ENCODE measurements at places on chromosomes 12 and 14.
A peak's percentile ranks its signal among the peaks of the same experiment; 100 is the strongest.

- DNase-seq = no peak
These were observed 14.1 kb downstream of the ABCD2 start for GRCh38 chr12:39605501-39605900.

DNA sequence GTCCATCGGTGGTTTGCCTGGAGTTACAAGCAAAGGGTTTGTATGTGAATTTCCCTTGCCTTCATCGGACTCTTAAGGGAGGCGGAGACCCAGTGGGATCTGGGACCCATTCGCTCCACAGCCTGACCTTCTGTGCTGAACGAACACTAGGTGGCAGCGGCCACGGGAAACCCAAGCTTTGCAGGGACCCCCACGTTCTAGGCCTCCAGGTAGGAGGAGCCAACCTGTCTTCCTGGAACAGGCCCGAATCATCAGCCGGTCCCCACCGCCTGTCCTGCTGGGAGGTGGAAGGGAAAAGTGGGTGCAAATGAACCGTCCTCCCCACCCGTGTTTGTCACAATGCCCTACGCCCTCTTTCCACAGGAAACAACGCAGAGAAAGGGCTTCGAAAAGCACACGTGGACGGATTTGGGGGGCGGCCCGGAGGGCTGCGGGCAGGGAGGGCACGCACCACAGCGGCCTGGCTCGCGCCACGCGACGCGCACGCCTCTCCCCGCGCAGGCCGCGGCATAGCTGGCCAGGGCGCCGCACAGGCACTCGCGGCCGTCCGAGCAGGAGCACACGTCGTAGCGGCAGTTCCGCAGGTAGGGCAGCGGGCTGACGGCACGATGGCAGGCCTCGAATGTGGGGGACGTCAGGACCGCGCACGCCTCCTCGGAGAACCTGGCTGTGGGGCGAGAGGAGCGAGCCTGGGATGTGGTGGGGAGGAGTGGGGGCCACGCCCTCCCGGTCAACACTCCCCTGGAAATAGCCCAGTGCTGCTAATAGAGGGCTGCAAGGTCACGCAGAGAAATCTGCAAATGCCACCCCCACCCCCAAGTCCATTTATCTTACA, 67.8 kb downstream of the VWF start:
- no peak for DNase-seq

GRCh38 chr12:110704750-110705149, 15.8 kb upstream of the HVCN1 start:
- no peak for DNase-seq

GRCh38 chr12:6546016-6546415, 9.8 kb downstream of the IFFO1 start:
- no peak for DNase-seq

DNA sequence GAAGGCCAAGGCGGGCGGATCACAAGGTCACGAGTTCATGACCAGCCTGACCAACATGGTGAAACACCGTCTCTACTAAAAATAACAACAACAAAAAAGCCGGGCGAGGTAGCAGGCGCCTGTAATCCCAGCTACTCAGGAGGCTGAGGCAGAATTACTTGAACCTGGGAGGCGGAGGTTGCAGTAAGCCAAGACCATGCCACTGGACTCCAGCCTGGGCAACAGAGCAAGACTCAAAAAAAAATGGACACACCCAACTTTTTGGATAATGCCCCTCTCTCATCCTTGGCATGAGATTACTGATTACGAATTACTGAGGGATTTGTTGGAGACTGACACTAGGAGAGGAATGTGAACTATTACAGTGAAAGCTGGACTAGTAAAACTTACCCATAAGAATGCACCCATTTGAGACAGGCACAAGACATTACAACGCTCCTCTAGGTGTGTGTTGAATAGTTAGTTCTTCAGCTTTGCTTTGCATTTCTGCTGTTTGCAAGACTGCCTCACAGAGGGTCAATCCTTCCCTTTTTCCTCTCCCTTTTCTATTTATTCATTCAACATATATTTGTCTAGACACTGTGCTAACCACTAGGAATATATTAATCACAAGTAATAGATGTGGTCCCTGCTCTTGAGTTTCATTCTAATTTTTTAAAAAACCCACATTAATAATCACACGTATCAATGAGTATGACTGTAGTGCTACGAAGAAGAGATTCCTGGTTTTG, 46.0 kb upstream of the OR5AU1 start:
- DNase-seq = peak; percentile 29

DNA sequence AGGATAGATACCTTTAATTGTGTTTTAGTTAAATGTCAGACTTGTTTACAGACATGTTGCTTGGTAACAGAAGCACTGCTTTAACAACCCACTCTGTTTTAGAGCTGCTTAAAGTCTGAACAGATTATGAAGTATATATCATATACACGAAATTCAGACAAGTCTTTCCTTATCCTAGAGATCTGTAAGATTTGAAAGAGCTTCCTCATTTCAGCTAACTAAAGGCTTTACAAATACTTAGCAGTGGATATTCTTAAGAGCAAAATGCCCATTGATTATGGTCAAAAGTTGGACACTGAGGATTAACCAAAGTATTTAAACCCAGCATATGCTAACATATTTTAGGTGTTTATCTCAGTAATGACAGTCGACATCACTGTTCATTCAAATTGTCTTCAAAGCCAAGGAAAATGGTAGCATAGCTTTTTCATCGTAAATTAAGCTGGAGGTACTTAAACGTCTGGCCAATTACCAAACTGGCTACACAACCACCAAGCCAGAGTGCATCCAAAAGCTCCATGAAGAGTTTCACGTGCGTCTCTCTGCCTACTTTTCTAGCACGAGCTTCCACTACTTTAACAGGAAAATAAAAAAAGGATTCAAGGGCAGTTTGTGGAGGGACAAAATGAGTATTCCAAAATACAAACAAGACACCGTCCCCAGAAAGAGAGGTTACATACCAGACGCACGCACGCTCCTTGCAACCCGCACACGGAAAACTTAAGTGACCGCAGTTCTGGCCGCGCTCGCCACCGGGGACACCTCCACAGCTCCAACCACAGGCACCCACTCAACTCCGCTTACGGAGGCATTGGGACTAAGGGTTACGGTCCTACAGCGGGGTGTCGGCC, 565 bp downstream of the CEP83 start:
- DNase-seq = peak; percentile 74

GRCh38 chr14:87628129-87628528, 364.9 kb downstream of the GALC start:
- peak; percentile 52 for DNase-seq

DNA sequence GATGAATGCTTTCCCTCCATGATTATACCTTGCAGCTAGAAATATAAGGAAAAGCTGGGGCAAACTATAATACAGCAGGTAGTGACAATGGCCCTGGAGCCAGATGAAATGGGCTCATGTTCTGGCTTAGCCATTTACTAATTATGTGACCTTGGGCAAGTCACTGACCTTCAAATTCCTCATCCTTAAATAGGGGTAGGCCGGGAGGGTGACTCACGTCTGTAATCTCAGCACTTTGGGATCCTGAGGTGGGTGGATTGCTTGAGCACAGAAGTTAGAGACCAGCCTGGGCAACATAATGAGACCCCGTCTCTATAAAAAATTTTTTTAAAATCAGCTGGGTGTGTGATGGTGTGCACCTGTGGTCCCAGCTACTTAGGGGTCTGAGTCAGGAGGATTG, 155.4 kb downstream of the C12orf75 start:
- DNase-seq = peak; percentile 44

- peak; percentile 60 for DNase-seq
These were observed 69.2 kb downstream of the NOVA1 start for GRCh38 chr14:26528415-26529182.

DNA sequence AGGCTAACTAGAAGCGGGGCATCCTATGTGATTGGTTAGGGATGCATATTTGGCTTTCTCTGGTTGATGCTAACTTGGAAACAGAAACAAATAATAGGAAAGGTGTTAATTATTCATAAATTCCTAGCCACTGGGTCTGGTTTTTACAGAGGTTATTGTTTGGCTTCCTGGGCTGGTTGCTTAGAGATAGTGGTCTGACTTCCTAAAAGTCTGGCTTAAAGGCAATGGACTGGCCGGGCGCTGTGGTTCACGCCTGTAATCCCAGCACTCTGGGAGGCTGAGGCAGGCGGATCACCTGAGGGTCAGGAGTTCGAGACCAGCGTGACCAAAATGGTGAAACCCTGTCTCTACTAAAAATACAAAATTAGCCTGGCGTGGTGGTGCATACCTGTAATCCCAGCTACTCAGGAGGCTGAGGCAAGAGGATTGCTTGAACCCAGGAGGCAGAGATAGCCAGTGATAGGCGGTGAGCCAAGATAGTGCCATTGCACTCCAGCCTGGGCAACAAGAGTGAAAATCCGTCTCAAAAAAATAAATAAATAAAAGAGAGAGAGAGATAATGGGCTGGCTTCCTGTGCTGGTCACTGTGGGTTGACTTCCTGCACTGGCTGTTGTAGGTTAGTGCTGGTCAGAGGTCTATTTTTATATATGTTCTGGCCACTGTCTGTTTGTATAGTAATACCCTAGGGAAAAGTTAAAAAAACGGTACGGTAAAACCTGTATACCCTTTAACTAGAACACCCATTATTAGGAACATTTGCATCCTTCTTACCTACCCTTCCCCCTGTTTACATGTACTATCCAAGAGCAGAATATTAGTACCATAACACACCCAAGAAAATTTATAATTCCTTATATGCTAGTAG, 24.1 kb downstream of the OR6S1 start:
- no peak for DNase-seq

GRCh38 chr12:132449565-132450417, 40.2 kb upstream of the FBRSL1 start:
- DNase-seq = no peak

DNA sequence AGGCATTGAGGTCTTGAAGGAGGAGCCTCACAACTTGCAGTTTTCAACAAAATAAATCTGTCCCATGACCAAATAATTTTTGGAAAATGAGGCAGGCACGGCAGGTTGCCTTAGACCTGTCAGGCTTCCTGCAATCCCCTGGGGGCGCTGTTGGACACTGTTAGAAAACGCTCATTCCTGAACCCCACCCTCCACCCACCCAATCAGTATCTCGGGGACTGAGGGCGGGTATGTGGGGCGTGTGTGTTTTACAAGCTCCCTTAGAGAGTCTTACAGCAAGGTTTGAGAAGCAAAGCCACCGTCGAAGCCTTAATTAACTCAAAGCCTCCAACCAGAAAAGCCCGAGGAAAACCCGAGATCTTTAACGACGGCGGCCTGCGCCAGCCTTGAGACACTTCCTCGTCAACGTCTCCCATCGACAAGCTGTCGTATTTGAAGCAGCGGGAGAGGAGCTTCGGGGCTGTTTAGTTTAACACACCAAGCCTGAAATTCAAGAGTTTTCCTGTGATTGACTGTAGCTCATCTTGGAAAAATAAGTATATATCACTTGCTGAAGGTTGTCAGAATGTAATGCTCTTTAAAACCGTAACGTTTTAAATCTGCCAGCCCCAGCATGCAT, 123.0 kb downstream of the GLT1D1 start:
- no peak for DNase-seq

DNA sequence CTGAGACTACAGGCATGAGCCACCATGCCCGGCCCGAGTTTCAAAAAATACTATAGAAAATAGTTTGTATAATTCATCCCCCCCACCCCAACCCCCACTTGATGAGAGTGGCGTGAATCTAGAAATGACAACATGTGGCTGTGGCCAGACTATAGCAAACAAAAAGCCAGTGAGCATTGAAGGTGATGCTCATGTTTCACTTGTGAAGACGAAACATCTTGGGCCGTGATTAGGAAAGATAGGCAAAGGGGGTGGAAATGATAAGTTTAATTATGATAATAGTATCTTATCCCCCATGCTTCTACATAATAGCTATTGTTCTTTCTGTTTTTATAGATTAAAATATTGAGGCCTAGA, 8.5 kb downstream of the BORCS5 start:
- no peak for DNase-seq

DNA sequence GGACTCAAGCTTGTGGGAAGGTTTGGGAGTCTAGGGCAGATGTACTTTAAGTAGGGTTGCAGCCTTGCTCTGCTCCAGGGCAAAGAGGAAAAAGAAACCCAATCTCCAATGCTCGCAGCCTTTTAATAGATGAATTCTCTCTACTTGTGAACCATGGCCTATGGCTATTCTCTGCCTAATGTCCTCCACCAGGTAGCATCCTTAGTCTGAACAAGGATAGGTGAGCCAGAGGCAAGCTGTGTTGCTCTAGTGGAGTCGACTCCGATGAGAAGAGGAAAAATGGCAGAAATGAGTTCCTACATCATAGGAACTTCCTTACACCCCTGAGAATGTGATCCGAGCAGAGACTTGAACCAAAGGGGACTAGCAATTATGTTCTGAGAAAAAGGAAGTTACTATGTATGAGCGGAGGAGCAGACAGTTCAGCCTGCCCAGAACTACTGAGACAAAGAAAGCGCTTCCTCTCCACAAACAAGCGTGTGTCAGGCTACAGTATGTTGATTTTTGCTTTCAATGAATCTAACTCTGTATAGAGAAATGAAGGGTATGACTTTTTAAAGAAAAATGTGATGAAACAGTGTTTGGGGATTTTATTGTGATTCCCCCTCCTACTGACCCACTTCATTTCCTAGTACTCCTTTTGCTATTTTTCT, 153.6 kb upstream of the ARID2 start:
- DNase-seq = no peak

- no peak for DNase-seq
These were observed 600.5 kb downstream of the RERGL start for GRCh38 chr12:17489452-17489851.

- DNase-seq = no peak
These were observed 934 bp upstream of the ZC2HC1C start for GRCh38 chr14:75068294-75069120.

GRCh38 chr12:26055087-26055486, 69.8 kb downstream of the BHLHE41 start:
- no peak for DNase-seq

DNA sequence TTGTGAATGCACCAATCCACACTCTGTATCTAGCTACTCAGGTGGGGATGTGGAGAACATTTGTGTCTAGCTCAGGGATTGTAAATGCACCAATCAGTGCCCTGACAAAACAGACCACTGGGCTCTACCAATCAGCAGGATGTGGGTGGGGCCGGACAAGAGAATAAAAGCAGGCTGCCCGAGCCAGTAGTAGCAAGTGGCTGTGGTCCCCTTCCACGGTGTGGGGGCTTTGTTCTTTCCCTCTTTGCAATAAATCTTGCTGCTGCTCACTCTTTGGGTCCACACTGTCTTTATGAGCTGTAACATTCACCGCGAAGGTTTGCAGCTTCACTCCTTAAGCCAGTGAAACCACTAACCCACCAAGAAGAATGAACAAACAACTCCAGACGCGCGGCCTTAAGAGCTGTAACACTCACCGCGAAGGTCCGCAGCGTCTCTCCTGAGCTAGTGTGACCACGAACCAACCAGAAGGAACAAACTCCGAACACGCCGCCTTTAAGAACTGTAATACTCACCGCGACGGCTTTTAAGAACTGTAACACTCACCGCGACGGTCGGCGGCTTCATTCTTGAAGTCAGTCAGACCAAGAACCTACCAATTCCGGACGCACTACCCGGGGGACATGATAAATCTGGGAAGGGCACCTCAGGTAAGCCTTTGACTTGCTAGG, 4.6 kb upstream of the LDHB start:
- DNase-seq = no peak

GRCh38 chr12:117034249-117034648, 65.0 kb downstream of the TESC start:
- no peak for DNase-seq

- DNase-seq = peak; percentile 34
These were observed 663 bp downstream of the LRRK2 start for GRCh38 chr12:40225337-40225983.

All from GM23248 (cell line).